ENCODE measurements at places on chromosomes 12 and 14.

DNA sequence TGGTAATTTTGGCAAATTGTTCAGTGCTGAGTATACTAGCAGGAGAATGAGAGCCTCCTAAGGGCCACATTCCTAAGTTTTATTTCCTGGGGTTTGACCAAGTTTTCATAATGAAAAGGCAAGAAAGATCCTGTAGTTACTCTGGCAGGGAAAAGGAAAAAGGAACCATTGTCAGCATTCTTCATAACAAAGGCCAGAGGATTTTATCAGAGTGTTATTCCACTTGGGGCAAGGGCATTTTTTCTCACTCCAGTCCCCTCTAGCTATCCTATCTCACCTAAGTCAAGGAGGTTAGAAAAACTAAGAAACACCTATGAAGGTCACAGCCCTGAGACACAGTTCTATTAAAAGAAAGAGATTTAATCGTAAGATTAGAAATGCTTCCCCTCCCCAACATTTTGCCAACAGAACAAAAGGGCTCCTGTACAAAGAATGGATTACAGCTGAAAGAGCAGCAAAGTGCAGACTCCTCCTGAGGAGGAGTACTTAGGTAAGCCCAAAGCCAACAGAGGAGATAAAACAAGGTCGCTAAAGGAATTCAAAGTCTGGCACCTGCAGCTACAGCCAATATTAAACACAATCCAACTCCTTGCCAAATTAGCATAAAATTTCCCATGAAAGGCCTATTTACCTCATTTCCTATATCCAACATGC is 162.4 kb downstream of the GALC start:
- DNase-seq, result no peak

DNA sequence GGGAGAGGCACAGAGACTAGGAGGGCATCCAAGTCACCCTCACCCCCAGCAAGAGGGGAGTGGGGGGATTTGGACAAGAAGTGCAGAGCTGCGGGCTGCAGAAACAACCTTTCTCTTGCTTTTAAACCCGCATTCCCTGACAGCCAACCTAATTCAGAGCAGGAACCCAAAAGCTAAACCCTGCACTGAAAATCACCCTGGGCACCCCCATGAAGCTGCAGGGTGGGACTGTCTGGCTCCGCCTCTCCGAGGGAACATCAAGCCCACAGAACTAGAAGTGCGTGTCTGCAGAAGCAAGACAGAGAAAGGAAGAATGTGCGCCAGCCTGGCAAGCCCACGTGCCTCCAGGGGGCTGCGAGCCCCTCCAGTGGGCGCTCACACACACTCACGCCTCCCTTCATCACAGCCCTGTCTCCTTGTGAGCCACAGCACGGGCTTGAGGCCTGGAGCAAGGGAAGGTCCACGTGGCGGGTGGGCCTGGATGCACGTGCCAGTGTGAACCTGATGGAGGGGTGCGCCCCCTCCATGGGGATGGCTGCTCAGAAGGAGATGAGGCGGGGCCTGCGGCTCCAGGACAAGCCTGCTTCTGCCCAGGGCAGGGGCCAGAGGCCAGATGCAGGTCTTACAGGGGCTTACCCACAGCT is 27.8 kb upstream of the PNMA1 start:
- DNase-seq, result no peak

GRCh38 chr12:6541371-6542165 is 7.3 kb downstream of the GAPDH start:
- DNase-seq, result no peak

- DNase-seq, result peak; percentile 47
Measured at GRCh38 chr14:91872011-91872501, 4.7 kb upstream of the TC2N start.

GRCh38 chr14:23382731-23383440 is 6.0 kb downstream of the CMTM5 start:
- DNase-seq, result no peak

- DNase-seq, result no peak
Measured at GRCh38 chr14:51781381-51781780, 79.0 kb upstream of the GNG2 start.

DNA sequence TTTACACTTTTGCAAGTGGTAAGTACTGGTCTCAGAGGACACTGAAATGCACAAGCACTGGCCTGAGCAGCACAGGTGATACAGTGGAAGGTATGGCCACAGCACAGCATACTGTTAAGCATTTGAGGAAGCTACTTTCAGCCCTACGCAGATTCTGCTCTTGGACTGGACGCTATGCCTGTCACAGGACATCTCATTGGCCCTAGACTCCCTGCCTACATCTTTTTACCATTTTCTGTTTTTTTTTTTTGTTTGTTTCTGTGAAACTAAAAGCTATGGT is 144.2 kb upstream of the ABCD2 start:
- no peak for DNase-seq

GRCh38 chr12:44497044-44497443 is 379.1 kb downstream of the NELL2 start:
- DNase-seq, result no peak

DNA sequence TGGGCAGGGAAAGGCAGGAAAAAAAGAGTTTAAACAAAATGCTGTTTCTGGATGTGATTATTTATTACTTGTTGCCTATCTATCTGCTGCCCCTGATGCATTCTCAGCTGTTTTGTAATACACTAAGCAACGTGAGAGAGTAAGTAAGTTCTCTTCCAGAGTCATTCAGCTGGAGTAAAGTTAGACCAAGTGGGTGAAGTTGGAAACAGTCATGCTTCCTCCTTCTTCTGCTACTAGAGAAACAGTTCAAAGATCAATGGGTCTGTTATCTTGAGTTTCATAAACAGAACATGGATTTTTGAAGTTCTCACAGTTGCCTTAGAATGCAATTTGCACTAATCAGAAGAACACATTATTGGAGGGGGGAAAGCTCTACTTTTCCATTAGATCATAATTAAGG is 279.3 kb downstream of the EGLN3 start:
- DNase-seq, result no peak

Data from stimulated activated CD4-positive, alpha-beta T cell treated with anti-CD3 and anti-CD28 coated beads, Interleukin-2, amount 100 ng/mL, for 24 hours (primary cell).